Stimulated activated naive B cell treated with anti-CD40 and anti-IgM and Interleukin-4, amounts not matched to agents 10 μg/mL and 1 μg/mL and 100 μg/mL, for 72 hours (primary cell): ENCODE measurements at places on chromosomes 3 and 15.
A peak's percentile ranks its signal among the peaks of the same experiment; 100 is the strongest.

- no peak for DNase-seq
Measured at GRCh38 chr15:76150513-76150912, 90.7 kb downstream of the TMEM266 start.

- no peak for DNase-seq
Measured at GRCh38 chr15:59993041-59993750, 10.9 kb upstream of the FOXB1 start.

DNA sequence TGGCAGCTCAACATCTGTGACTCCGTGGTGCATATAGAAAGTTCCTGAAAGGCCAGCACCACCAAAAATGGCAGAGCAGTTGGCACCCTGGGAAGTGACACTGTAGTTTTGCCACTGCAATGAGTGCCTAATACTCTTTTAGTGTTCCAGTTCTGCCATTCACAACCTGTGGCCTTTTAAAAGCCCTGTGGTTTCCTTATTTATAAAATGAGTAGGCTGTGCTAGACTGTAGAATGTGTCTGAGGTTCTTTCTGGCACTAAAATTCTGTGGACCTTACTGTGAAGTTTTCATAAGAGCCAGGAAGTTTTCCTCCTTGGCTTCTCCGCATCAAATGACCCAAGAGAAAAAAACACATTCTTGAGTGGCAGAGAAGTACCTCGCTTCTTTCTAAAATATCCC lies 74.1 kb downstream of the MME start:
- no peak for DNase-seq

GRCh38 chr3:111284503-111285183 lies 213.0 kb downstream of the NECTIN3 start:
- no peak for DNase-seq

DNA sequence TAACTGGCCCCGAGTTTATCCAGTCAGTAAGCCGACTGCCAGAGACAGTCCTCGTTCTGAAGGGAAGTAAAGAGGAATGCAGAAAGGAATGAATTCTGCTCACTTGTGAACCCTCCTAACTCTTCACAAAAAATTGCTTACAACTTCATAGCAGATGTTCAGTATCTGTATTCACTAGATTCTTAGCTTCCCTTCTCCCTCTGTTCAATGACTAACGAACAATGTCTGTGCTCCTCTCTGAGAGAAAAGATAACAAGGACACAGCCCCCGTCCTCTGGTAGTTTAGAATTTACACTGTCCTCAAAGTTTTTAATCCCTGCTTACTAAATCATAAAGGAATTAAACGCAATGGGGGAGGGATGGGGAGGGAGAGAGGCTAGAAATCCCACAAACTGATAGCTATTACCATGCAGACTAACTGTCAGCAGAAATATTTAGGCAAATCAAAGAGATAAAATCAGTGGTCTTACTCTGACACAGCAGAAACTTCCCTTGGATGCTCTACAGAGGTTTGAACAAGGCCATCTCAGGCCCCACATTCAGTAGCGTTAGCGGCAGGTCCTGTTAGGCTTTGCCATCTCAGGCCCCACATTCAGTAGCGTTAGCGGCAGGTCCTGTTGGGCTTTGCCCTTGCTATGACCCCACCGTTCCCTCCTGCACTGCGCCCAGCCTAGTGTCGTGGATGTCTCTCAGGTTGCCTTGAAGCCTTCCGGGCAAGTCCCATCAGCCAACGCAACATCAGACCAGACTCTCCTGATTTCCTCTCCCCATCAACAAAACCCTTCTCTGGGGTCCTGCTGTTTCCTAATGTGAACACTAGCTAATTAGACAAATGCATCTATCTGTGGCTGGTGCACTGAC lies 23.4 kb downstream of the NRROS start:
- no peak for DNase-seq

GRCh38 chr15:31264559-31265089 lies 62.0 kb upstream of the KLF13 start:
- DNase-seq: no peak

DNA sequence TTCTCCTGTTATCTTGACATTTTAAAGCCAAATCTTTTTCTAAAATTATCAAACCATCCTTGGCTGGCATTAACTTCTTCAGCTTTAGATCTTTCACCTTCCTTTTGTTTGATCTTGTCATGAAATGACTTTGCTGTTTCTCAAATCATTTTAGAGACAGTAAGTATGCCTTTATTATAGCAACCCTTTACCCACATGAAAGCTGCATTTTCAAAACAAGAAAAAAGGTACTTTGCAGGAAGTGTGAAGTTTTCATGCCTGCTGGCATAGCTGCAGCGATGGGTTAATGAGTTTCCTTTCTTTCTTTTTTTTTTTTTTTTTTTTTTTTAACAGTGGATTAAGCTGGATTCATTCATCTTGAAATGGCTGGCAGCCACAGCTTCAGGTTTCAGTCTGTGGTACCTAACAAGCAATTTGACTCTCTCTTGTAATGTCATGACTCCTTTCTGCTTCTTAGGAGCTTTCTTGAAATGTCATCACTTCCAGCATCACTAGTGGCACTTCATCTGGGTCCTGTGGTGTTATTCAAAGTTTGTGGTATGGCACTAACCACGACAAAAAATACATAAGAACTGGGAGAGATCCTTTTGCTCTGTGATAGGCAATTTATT lies 18.8 kb downstream of the SLC25A26 start:
- DNase-seq: peak; percentile 9

DNA sequence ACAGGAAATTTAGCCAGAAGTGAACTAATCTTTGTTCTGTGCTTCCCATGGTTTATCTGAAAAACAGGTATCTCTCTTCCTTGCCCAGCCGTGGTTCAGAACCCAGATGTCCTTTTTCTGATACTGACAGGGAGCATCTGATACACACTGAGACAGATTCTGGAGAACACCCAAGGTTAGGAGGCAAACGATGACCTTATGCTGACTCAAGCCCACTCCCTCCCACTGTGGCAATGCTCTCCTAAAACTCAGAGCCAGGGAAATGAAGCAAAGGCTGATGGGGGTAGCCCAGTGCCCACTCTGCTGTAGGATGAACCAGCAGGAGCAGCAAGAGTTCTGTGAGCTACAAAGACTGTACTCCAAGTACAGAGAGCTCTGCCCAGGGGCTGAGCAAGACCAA lies 225.1 kb downstream of the NTRK3 start:
- DNase-seq: no peak

GRCh38 chr3:10563396-10563795 lies 58.0 kb upstream of the ATP2B2 start:
- no peak for DNase-seq

DNA sequence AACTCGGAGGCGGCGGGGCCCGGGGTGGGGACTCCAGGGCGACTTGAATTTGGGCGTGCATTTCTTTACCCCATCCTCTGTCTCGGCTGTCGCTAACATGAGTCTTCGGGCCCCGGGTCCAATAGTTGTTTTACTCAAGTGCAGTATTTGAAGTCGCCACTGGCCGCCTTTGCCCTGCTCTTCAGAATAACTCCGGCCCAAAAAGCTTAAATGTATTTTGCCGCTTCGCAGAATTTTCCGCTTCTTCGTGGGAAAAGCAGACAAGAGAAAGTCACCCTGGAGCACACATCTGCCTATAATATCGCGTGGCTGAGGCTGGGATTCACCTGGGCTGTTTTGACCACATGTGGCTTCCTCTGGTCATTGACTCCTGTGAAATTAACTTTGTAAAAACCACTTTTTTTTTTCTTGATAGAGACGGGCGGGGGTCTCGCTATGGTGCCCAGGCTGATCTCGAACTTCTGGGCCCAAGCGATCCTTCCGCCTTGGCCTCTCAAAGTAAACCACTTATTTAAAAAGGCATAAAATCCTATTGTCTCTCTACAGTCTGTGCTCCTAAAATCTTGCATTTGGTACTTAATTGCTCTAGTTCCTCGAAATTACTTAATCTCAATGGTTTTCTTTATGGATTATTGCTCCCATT lies 676 bp downstream of the CNOT10 start:
- no peak for DNase-seq

DNA sequence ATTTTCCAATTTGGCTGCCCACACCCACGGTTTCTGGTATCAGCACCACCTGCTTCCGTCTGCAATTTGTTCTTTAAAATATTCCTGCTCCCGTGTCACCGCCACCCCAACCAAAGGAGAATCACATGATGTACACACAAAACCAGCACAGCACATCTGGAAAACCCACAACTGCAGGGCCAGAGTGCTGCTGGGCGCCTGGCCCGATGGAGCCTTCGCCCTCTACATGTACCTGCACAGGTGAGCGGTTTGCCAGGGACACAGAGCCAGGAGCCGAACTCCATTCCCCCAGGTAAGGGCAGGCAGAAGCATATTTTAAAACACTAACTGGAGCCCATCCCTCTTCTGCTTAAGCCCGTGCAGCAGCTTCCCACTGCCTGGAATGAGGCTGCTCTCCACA lies 75.6 kb downstream of the ADAMTS17 start:
- DNase-seq: no peak

GRCh38 chr3:113141543-113141942 lies 69.8 kb upstream of the BOC start:
- no peak for DNase-seq

- DNase-seq: no peak
Measured at GRCh38 chr3:24867783-24868182, 373.1 kb upstream of the THRB start.

- DNase-seq: no peak
Measured at GRCh38 chr3:175005881-175006280, 146.7 kb downstream of the NAALADL2 start.

- DNase-seq: no peak
Measured at GRCh38 chr3:159451067-159451466, 537.6 kb upstream of the IL12A start.

DNA sequence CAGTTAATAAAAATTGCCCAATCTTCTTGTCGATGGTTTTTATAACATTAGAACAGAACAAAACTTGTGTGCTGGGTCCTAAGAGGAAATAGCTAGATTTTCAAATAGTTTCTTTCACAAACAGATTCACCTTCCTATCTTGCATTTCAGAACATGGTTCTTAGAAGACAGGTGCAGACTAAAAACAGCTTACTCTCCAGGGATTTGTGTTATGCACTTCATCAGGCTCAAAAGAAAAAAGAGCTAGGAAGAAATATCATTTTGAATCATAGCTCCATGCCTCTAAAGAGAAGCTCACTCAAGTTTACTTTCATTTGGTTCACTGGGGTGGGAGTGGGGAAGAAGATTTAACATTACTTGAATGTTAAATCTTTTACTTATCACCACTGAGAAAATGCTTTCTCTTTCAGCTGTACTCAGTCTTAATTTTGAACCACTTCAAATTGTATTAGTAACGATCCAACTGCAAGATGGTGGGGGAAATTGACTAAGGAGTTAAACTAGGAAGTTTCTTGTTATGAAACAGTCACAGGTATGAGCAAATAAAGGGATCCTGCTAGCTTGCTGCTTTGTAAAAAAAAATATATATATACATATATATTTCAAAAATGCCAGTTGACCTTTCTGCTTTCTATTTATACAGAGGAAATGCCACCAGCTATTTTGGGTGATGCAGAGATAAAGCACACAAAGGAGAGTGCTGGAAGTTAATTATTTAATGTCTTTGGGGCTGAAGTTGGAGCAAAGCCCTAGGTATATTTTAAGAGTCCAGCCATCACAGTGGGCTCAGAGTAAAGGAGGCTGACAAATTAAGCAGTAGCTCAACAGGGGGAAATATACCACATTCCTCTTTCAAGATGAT lies 28.3 kb upstream of the NUDT16 start:
- DNase-seq: no peak

DNA sequence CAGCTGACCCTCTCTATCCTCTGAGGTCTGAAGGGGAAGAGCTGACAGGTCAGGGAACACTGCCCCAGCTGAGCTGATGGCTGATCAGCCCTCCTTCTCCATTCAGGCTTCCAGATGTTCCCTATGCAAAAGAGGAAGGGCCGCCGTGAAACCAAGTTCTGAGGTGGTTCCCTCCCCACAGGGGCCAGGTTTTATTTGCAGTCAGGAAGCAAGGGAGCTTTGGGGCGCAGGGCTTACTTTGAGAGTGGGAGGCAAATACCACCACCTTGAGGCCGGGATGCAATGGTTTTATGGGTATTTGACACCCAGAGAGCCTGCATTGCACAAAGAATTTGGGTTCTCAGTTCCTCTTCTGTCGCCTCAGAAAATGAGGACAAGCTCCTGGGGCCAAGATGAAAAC lies 186.9 kb downstream of the ARRDC4 start:
- DNase-seq: no peak

GRCh38 chr3:38805765-38806386 lies 10.1 kb downstream of the SCN10A start:
- no peak for DNase-seq

DNA sequence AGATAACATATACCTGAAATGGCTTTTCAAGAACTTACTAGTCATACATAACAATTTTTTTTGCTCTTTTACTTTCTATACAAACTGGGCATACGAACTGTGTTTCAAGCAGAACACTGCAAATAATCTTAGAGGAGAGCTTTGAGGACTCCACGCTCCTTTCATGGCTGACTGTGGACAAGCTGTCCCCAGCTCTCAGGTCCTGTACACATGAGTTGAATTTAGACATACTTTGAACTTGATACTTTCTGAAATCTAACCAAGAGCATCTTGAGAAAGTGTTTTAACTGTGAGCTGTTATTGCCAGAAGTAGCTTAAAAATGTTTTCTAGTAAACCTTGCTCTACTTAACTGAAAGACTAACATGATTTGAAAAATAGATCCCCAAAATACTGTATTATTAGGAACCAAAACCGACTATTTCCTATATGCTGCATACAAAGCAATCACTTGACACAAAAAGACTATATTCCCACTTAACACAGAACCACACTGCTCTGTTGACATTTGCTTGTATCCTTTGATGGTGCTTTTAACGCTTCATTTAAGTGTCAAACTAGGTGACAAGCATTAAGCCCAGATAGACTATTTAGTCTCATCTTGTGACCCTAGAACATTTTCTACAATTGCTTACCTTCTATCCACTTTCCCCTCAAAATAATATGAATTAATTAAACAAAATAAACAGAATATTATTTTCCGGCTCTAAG lies 755.8 kb downstream of the ROBO1 start:
- DNase-seq: no peak

DNA sequence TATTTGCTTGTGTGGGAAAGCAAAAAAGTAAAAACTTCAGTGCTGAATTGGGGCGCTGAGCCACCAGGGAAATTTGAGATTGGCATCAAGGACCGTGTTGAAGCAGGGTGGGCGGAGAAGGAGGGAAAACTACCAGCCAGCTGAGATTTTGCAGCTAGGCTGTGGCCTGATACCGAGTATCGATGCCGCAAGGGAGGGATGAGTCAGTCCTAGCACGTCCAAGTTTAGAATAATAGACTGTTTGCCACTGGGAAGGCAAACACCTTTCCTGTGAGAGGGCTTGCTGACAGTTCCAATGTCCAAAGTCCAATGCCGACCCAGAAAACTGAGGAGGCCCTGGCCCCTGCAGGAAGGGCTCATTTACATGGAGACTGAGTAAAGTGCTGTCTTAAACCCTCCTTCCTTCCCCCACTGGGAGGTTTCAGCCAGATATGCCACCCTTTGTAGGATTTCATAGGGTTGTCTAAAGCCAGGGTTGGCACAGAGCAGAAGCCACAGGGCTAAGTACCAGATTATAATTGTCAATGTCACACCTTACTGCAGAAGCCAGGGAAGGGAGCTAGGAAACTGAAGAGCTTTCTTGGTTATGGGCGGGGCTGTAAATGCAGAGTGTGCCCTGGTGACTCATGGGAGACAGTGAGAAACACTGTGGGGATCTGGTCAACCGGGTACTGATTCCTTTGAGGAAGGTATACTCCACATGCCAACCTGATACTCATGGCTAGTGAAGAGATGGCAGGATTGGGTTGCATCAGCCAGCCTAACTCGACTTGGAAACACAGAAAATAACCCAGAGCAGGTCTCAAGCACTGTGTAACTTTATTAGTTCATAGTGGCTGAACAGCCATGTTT lies 28.4 kb upstream of the PIK3CB start:
- DNase-seq: no peak

- no peak for DNase-seq
Measured at GRCh38 chr15:54033869-54034458, 55.7 kb downstream of the UNC13C start.
